Activated CD8-positive, alpha-beta memory T cell treated with anti-CD3 and anti-CD28 coated beads, Interleukin-2, amount 50 U/mL, for 48 hours (primary cell): ENCODE measurements at places on chromosomes 2 and 18.

- DNase-seq = no peak
Observed at GRCh38 chr2:100446696-100447095, 23.6 kb upstream of the NMS start.

- DNase-seq = no peak
Observed at GRCh38 chr2:219661955-219662395, 34.5 kb downstream of the SLC4A3 start.

DNA sequence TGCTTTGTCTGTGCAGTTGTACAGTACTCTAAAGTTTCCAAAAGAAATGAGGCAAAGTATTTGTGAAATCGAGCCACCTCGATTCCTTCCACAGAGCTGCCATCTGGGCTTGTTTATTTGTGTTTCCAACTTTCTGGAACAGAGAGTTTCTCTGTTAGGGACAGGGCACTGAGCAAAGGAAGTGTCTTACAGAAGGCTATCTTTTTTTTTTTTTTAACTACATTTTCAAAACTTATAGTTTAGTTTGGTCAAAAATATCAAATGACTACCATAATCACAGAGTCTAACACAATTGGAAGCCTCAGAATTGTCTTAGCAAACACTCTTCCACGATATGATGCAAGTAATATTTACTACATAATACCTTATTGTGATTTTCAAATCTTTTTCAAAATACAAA, 796 bp downstream of the RFTN2 start:
- no peak for DNase-seq

- no peak for DNase-seq
Observed at GRCh38 chr2:42329736-42330135, 31.3 kb downstream of the COX7A2L start.

DNA sequence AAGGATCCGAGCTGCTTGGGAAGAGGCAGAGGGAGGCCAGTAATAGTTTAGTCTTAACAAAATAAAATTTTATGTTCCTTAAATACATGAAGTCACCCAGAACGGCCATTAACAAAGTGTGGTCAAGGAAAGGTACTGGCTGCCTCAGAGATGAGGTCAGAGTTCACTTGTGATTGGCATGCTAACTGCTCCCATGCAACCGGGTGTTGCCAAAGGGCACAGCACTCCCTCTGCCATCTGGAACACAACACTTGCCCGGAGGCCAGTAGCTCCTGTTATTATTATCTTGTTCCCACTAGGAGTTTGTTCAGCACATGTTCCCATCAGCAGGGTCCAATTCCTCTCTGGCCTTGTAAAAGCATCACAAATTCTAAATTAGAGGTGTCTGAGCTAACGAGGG, 207.0 kb downstream of the CYP26B1 start:
- no peak for DNase-seq

DNA sequence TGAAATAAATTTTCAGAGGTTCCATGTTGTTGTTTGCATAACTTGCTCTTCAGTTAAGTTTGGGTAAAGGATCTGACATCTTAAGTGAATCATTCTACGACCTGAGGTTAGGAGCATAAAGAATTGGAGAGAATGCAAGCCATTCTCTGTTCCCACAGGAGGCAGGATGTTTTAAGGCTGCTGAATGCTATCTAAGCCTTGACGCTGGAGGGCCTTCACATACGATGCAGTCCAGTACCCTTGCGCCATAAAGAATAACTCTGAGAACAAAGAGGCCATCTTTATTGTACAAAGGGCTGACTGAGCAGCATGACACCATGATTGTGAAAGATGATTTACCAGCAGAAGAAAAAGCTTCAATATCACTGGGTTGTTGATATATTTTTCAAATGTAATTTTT, 198.4 kb downstream of the NYAP2 start:
- DNase-seq = no peak

GRCh38 chr2:62254424-62255266, 58.7 kb downstream of the B3GNT2 start:
- DNase-seq = no peak

- DNase-seq = no peak
Observed at GRCh38 chr2:36409935-36410334, 54.4 kb downstream of the CRIM1 start.

DNA sequence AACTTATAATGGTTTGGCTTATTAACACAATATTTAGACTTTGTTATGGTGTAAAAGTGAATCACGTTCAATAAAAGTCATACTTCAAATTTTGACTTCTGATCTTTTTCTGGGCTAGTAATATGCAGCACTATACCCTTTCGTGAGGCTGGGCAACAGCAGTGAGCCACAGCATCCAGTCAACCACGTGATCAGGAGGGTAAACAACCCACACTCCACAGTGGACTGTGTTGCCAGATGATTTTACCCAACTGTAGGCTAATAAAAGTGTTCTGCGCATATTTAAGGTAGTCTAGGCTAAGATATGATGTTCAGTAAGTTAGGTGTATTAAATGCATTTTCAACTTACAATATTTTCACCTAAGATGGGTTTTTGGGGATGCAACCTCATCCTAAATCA, 148.6 kb downstream of the ZNF385B start:
- no peak for DNase-seq

DNA sequence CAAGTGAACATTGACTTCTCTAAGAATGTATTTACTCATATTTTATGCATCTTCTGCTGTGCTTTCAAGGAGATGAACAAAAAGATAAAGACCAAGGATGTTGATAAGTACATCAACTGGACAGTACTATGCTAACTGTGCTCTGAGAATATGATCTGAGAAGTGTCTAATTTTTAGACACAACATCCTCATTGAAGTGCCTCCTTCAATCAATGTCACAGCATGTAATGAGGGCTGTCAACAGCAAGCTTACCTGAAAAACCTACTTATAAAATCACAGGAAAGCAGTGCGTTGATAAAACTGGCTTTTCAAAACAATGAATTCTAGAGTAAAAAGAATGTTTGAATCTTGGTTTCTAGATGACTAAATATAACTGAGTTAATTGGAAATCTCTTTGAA, 452.9 kb upstream of the DSEL start:
- DNase-seq = no peak

DNA sequence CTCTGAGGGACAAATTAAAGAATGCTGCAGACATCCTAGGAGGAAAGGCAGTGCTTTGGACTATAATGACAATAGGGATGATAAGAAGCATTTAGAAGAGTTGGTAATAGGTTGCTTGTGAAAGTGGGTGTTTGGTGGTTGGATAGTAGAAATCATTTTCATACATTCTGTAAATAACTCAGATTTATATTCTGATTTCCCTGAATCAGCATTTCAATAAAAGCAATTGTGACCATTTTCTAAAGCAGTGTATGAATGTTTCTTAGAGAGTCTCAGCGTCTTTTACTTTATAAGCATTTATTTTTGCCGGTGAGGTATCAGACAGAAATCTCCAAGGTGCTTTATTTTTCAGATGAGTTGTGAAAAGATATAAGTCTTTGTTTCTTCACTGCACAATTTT, 1099.0 kb upstream of the LRRTM1 start:
- DNase-seq = no peak

GRCh38 chr2:238320648-238321281, 447 bp downstream of the TRAF3IP1 start:
- no peak for DNase-seq

GRCh38 chr2:109399066-109399465, 214.7 kb downstream of the SEPTIN10 start:
- DNase-seq = no peak

GRCh38 chr2:202099515-202099914, 26.5 kb downstream of the KIAA2012 start:
- DNase-seq = no peak

- DNase-seq = no peak
Observed at GRCh38 chr2:1557467-1557820, 144.2 kb downstream of the TPO start.
